ENCODE measurements at places on chromosomes 12 and 14. TPM values are rescaled to one million over a fixed set of nuclear protein-coding genes. Genes with fewer than 3 reads are reported as not detected.

DNA sequence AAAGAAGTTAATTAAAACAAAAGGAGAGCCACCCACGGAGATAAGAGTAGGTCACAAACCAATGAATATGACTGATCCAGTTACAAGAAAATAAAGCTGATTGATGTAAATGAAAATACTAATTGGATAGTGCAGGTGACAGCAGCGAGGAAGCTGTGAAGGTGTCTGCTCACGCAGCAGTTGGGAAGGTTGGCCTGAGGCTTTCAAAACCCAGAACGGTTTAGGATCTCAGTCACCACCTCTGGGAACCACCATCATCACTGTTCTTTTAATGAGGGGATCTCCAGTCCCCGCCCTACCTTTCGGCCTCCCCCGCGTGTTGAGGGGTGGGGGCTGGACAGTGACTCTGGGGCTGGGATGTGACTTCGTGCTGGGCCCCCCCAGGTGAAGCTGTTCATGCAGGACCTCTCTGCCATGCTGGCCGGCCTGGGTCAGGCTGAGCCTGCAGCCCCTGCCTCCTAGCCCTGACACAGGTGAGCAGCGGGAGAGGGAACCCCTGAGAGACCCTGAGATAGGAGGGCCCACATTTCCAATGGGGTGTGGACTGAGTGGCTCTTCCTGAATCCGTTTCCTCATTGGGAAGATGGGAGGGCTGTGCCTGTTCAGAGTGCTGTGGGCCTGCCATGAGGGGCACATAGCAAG lies 7.8 kb downstream of the CFAP73 start:
- no peak for DNase-seq

DNA sequence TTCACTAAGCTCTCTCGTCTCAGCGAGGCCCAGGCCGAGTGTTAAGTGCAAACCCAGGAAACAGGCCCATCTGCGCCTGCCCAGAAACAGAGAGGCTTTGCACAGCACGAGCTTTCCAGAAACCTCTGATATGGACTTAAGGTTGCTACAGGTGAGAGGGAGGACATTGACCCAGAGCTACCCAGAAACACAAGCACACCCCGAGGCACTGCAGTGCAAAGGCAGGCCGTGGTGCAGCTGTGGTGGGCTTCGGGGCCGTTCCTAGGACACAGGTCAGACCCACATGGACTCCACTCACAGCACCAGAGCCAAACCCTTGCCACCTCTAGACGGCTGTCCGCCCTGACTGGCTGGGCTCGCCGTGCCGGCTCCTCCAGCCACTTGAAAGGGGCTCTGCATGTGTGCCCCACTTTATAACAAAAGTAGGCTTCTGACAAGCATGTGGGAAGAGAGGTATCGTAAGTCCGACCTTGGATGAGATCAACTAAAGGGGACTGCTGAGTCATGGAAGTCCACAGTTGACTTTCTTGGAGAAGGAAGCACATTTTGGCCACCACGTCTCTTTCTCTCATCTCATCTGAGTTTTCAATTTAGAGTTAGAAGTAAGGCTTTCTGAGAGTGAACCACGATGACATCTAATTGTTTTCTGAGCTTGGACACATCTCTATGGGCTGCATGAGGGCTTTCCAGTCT lies 38.2 kb downstream of the CACNA2D4 start:
- DNase-seq, result peak; percentile 3

GRCh38 chr14:94045101-94045500 lies 19.0 kb downstream of the OTUB2 start:
- DNase-seq, result no peak

The HOXC4 gene
- total RNA-seq, result 1.9 TPM

The PLEKHH1 gene
- 0.94 TPM for total RNA-seq

Data from H4 (cell line).